Stimulated activated CD4-positive, alpha-beta T cell treated with anti-CD3 and anti-CD28 coated beads, TNF-alpha, amount 100 ng/mL, for 1 hour (primary cell): ENCODE measurements at places on chromosomes 1 and 21.

GRCh38 chr1:172900376-172900997 lies 150.3 kb downstream of the TNFSF18 start:
- no peak for DNase-seq

GRCh38 chr1:37699147-37699546 lies 6.8 kb downstream of the CDCA8 start:
- DNase-seq: no peak

- no peak for DNase-seq
Measured at GRCh38 chr1:22105611-22106207, 37.2 kb downstream of the WNT4 start.

DNA sequence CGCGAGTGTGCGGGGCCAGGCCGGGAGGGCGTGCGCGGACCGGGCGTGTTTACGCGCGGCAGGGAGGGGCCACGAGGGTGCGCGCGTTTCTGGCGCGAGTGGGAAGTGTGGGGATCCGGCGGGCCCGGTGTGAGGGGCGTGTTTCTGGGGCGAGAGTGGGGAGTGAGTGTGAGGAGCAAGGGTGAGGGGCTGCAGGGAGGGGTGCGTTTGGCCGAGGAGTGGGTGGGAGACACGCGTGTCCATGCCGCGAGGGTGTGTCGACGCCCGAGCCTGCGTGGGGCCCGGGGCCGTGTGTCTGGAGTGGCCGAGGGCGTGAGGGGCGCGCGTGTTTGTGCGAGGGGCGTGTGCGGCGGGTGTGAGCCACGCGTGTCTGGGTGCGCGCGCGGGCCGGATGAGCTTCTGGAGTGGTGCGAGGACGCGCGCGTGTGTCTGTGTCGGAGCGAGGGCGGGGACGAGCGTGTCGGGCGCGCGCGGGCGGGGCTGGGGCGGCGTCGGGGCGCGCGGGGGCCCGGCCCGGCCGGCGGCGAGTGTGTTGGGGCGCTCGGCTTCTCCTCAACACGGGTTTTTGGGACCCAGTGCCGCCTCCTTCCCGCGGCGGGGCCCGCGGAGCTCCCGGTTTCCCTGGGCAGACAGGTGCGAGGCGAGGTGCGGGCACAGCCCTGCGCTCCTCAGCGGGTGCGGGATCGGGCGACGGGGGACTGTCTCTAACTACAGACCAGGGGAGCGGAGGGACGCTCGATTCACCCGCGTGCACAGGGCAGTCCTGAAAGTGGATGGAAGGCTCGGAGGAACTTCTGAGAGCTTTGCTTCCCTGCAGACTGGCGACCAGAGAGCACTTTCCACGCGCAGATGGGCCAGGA lies 65.8 kb upstream of the VAMP3 start:
- no peak for DNase-seq

DNA sequence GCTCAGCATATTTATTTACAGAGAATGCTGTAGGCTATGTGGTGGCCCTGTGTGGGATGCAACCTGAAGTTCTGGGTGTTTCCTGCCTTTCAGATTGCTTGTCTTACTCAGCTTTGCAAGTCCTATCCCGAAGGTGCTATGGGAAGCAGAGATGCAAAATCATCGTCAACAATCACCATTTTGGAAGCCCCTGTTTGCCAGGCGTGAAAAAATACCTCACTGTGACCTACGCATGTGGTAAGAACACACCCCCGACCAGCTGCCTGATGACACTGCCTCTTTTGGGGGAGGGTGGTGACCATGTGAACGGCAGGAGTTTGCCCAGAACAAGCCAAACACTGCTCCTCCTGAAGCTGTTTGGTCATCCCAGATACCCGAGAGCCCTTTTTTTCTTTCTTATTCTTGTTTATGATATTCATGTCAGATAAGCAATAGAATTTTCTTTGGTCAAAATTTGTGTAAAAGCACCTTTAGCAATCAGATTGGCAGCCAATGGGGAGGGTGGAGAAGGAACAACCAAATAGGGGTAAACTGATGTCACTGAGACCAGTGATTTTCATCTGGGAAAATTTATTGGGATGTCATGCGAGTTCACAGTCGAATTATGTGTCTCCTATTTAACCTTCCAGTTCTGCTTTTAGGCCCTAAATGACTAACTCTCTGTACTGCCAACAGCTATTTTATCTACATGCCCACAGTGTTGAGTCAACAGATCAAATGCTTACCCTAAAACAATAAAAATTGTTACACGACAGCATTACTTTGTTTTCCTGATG lies 82.6 kb downstream of the EVA1C start:
- no peak for DNase-seq

DNA sequence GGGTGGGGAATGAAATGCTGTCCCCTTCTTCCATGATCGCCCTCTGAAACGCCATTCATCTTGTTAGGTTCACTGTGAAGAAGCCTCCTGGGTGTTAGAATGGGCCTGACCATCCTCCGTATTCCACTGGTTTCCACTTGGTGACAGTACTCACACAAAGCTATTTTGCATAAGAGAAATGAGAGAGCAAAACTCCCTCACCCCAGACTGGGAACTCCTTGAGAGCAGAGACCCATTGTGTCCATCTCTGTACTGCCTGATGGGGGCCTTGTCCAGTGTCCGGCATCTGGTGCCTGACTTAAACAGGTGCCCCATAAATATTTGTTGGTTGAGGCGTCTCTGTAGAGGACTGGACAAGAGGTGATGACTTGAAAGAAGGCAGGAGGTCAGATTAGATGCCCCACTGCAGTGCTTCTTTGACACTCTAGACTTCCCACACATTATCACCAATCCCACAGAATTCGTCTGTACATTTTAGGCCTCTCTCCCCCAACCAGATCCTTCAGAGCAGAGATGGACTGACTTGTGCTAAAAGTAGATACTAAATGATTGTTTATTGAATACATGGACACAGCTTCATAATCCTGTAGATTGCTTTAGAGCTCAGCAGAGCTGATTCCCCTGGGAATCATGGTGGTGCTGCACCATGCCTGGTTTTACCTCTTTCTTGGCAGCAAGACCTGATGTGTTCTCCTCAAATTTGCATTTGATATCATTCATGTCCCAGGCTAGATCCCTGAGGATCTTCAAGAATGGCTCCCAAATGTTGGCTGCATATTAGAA lies 22.4 kb upstream of the KCNA2 start:
- DNase-seq: no peak
